Activated CD4-positive, alpha-beta T cell treated with anti-CD3 and anti-CD28 coated beads, Interleukin-2, amount 50 U/mL, for 4 hours (primary cell): ENCODE measurements at places on chromosomes 3 and 15.

DNA sequence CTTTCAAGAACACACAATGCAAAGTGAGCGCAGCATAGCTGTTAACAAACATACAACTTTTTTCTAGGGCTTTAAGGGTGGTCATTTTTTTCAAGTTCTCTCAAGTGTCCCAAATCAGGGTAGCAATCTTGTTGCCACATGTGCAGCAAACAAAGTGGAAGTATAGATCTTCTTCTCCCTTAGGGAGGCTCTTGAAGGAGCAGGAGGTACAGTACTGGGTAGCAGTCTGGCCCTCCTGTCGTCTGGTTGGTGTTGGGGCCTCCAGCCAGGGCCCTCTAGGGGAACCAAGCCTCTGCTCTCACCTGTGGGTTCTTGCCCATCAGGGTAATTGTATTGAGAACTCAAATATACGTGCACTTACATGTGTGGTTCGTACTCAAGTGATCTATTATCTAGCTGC lies 25.8 kb downstream of the MKRN2 start:
- DNase-seq: no peak

DNA sequence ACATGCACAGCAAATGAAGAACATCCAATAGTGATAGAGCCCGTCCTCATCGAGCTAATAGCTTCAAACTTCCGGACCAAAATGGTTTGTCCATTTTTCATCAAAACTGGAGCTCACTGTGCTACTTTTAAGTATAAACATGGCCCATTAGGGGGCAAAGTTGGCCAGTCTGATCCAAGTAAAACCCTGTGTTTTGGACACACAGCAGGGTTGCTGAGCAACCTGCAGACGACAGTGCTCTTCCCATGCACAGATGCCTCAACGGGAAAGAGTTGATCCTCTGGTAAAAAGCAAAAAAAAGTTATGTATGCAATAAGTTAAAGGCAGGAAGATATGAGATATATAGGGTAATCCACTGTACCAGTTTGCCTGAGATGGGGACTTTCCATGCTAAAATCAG lies 244.0 kb upstream of the THBS1 start:
- DNase-seq: no peak

- DNase-seq: no peak
Measured at GRCh38 chr3:25473246-25473645, 45.2 kb downstream of the RARB start.

- no peak for DNase-seq
Measured at GRCh38 chr15:64096668-64097384, 1.0 kb downstream of the SNX1 start.

- DNase-seq: no peak
Measured at GRCh38 chr3:87084868-87085267, 93.9 kb upstream of the VGLL3 start.

GRCh38 chr3:97871801-97872524 lies 50.2 kb downstream of the CRYBG3 start:
- DNase-seq: peak; percentile 21

DNA sequence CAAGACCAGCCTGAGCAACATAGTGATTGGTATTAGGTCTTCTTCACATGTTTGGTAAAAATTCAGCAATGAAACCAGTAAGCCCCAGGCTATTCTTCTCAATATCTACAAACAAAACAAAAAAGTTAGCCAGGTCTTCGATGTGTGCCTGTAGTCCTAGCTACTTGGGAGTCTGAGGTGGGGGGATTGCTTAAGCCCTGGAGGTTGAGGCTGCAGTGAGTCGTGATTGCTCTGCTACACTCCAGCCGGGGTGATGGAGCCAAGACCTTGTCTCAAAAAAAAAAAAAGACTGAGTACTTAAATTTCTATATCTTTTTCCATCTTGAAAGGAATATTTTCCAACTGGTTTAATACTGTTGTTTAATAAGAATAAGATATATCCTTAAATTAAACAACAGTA lies 106.8 kb downstream of the MBNL1 start:
- DNase-seq: no peak

GRCh38 chr3:167409611-167410010 lies 29.5 kb upstream of the ZBBX start:
- DNase-seq: no peak

GRCh38 chr3:153633407-153633806 lies 471.4 kb downstream of the RAP2B start:
- no peak for DNase-seq

DNA sequence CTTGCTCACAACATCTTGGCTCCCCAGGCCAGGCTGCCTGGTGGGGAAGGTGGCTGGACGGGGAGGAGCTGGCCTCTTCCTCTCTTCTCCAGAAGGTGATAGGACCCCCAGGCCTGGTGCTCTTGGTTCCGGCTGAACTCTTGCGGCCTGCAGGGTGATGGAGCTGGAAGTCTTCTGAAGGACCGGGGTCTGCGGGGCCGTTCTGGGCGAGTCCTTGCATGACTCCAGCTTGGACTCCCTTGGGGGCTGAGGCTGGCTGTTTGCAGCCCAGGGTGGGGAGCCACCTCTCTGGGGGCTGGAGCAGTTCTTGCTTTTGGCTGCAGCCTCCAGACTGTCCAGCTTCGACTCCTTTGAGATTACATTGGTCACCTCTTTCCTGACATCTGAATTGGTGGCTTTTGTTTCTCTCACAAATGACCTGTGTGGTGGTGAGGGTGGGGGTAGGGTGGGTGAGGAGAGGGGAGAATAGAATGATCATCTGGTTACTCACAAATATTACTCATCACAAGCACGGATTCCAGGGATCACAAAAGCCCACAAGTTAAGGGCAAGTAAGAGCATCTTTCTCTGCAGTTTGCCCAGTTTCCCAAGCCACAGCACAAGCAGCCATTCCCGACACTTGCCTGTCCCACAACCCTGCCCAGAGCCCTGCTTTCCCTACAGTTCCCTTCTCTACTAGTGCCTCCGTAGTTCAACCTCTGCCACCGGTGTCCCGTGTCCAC lies 149.1 kb upstream of the HACD2 start:
- DNase-seq: no peak

- DNase-seq: no peak
Measured at GRCh38 chr3:193481436-193481835, 73.3 kb downstream of the ATP13A4 start.

DNA sequence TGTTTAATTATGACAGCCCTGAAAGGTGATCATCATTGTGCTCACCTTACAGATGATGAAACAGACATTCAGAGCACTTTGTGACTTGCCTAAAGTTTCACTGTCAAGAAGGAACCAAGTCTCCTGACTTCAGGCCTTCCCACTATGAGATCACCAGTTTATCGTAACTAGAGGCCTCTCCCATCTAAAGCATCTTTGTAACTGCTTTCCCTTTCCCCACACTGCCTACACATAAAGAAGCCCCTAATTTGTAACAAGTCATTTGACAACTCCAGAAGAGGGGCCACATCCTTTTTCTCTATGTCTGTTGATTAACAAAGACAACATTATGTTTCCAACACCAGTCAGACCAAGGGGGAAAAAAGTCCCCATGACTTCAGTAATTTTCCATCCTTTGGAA lies 1.1 kb downstream of the KLHL6 start:
- DNase-seq: no peak

DNA sequence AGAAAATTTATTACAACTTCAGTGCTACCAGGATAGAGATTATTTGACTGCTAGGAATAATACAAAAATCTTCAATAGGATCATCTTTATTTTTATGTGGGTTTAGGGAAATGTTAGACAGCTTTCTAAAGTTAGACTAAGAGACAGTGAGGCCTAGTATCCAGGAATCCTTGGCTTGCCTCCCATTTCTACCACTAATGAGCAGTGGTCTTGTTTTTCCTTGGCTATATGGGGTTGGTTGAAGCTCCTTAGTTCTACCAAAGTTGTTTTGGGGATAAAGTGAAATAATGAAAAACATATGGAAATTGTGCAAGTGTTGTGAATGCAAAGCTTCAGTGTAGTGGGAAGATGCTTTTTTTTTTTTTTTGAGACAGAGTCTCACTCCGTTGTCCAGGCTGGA lies 16.8 kb downstream of the AP4E1 start:
- DNase-seq: no peak

DNA sequence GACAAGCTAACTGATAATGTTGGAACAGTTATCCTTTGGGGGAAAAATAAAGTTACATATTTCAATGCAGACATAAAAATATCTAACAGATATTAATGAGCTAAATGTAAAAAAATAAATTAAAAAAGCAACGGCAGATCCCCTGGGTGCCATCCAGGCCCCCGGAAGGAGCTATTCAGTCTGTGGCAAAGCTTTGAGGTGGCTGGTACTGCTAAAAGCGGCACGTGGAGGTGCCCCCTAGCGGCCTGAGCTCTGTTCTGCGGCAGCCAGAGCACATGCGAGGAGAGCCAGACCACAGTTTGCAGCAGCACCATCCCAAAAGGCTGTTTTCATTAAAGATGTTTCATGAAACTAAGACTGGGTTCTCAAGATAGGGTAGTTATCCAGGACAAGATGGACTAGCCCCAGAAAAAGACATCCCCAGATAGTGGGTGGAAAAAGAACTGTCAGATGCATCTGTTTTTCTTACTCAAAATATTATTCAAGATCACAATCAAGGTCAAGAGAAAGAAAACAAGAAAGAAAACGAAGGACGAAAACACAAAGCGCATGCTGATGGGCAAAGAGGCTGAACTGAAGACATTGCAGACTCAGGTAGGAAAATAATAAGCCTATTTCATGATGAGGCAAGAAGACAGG lies 18.7 kb downstream of the AP3S2 start:
- DNase-seq: peak; percentile 80

DNA sequence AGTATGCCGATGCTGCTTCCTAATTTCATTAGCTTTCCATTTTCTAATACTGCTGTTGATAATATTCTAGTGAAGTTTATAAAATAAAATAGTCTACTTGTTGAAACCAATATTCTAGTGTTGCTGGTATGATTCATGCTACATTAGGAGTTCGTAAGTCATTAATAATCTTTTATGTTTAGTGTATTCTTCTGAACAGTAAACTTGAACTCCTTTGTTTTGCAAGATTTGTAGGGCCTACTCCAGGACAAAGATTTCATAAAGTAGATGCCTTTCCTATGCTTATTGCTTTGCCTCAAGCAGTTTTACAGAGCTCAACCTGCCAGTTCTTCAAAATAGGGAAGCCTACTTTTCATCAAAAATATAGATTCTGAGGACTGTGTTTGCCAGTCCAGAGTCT lies 111.5 kb downstream of the RSRC1 start:
- DNase-seq: no peak

DNA sequence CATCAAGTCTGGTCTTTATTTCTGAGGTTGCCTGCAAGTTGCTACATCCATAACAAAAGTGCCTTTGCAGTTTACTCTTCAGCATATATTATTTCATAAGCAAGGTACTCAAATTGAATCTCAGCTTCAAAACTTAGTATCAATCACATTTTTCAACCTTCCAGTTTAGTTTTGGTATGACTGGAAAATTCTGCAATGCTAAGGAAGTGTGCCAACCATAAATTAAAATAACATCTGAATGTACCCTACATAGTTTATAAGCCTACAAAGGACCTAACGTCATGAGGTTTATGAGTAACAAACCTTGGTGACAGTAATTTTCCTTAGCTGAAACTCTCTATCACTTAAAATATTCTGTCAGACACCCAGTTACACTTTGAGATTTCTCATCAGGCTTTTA lies 62.8 kb downstream of the THBS1 start:
- no peak for DNase-seq

GRCh38 chr15:49902685-49903501 lies 216.1 kb downstream of the ATP8B4 start:
- no peak for DNase-seq

GRCh38 chr15:67806536-67806935 lies 18.8 kb upstream of the SKOR1 start:
- DNase-seq: no peak

GRCh38 chr15:99424131-99424571 lies 141.6 kb upstream of the MEF2A start:
- no peak for DNase-seq

DNA sequence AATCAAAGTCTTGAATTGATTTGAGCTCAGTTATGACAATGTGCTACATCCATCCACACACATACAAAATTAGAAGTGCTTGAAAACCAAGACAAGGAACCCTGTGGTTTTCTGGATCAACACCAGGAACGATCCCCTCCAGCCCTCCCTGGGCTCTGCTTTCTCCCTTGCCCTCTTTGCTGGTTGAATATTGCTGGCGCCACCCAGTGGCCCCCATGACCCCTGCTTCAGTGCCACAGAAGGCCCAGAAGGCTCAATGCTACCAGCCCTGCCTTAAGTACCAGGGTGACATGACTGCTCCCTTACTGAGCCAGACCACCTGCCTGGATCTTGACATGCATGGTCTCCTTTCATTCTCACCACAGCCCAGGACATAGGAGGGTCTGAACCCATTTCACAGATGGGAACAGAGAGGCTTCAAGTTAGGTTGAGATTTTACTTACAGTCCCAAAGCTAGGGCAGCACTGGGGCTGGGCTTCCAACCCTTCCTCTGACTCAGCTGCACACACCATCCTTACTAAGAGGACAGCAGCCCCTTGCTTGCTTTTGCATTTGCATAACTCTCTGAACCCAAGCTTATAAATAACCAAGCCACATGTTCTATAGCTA lies 15.0 kb downstream of the IL12A start:
- peak; percentile 15 for DNase-seq

DNA sequence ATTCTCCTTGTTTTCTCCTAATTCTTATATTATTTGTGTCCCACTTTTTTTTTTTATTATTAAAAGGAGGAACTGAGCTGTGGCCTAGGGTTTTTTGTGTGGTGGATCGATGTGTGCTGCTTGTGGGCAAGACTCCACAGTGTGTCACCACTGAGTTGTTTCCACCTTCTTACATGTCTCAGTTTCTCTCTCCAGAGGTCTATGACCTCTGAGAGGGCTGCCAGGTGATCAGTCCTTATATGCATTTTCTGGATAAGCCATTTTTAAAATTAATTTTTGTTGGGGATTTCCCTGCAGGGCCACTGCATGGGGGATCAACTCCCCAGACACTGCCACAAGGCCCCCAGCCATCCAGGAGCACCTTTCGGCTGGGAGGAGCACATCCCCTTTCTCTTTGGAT lies 27.8 kb downstream of the IQCF6 start:
- DNase-seq: no peak

GRCh38 chr3:188007897-188008296 lies 146.1 kb upstream of the LPP start:
- DNase-seq: no peak

GRCh38 chr15:40755812-40756208 lies 756 bp upstream of the RMDN3 start:
- no peak for DNase-seq

GRCh38 chr3:103624271-103624670 lies 1189.5 kb downstream of the ZPLD1 start:
- no peak for DNase-seq

DNA sequence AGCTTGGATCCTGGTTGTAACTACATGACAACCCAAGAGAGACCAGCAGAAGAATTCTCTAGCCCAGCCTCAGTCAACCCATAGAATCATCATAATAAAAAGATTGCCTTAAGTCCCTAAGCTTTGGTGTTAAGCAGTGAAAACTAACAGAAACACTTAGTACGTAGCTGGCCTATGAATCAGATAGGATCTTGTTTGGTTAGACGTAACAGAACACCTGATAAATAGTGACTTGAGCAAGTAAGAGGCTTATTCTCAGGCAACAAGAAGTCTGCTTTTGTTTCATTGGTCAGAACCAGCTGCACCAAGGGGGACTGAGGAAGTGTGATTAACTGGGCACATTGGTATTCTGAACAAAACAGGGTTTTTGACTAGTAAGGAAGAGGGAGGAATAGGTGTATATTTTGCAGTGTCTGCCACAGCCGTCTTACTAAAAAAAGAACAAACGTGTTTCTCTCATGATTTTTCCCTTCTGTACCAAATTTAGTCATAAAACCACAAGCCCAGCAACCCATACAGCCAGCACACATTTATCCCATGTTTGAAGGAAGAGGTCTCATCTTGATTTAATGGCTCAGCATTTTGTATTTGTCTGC lies 53.3 kb upstream of the GLCE start:
- no peak for DNase-seq
